ENCODE measurements at places on chromosomes 13 and 19.
A peak's percentile ranks its signal among the peaks of the same experiment; 100 is the strongest.

DNA sequence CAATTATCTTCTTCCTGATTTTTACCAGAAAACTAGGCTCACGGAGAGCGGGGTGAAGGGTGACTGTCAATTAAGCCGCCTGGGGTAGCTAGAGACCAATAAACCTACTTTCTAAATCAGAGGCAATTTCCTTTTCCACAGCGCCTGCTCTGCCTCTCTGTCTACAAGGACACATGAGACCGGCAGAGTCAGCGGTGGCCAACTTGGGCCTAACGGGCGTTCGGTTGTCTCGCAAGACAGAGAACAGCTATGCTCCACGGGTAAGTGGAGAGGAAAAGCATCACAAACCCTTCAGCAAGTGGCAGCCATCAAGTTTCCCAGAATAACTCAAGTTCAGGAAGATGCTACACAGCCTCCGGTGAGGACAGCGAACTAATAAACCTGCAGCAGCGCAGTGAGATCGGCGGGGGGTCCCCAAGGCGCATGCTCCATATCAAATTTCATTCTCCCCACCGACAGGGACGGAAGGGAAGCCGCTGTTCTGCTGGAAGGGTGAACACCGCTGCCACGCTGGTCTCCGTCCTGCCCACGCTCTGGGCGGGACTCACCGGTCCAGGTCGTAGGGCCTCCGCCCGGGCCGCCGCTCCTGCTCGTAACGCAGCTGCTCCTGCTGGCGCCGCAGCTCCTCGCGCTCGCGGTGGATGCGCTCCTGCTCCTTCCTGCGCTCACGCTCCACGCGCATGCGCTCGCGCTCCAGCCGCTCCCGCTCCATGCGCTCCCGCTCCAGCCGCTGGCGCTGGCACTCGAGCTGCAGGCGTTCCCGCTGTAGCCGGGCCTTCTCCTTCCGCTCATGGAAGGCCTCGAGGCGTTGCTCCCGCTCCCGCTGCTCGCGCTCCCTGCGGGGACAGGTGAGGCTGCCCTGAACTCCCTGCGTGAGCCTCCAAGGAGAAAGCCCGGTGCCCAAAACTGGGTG, 25.8 kb upstream of the TINCR start:
- no peak for DNase-seq

DNA sequence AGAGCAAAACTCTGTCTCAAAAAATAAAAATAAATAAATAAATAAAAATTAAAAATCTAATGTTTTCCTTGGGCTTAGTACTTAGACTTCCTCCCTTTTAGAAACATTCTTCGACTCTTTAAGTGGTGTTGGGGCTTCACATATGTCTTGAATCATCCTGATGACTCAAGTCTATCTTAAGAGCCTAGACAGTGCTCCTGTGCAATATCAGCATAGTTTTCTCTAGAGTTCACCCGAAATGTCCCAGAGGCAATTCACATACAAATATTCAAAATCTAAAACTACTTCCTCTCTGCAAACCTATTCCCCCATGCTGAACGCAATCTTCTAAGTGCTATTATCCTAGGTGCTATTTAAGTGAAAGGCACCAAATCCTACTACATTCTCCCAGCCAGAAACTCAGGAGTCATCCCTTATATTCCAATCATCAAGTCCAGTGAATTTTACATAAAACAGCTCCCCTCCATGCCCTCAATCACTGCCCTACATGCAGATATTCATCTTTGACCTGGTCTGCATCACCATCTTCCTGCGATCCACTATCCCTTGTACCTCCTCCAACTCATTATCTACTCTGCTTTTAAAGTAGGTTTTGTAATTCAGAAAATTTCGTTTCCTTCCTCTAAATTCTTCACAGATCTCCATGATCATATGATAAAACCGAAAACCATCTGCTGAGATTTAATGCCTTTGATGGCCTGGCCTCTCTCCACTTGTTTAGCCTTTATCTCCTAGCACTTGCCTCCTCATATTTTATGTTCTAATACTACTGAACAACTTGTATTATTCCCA, 102.7 kb downstream of the ELF1 start:
- no peak for DNase-seq

DNA sequence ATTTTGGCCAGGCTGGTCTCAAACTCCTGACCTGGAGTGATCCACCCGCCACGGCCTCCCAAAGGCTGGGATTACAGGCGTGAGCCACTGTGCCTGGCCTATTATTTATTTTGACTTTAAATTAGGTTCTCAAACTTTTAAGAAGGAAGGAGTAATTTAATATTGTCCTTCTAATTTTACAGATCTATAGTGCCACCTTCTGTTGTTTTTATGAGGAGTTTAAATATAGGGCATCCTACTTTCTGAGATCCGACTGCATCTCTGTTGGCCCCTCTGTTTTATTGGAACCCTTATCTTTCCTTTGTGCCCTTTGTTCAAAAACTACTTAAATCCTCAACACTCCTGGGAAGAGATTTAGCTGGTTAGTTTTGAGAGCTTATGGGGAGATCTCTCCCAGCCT, 25.4 kb upstream of the ZMYM5 start:
- no peak for DNase-seq

GRCh38 chr13:44103429-44104196, 223.9 kb downstream of the LACC1 start:
- DNase-seq = no peak

DNA sequence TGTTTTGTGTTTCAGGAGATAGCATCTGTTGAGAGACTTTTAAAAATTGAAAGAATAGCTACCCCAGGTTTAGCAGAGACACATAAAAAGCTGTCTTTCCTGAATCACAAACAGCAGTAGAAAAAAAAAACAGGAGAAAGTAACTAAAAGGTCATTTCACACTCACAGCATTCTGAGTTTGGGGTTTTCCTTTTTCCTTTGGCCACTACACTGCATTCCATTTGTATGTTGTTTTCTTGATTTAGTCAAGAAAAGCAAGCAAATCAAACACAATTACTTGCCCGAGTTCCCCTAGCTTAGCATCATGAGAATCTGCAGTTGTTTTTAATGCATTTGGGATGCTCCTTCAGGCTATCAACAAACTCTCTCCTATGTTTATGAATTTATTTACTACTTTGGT, 161.0 kb downstream of the KCTD12 start:
- no peak for DNase-seq

- no peak for DNase-seq
These were observed 34.6 kb upstream of the CHST8 start for GRCh38 chr19:33587150-33587549.

GRCh38 chr13:66348745-66349690, 881.1 kb downstream of the PCDH9 start:
- DNase-seq = no peak

DNA sequence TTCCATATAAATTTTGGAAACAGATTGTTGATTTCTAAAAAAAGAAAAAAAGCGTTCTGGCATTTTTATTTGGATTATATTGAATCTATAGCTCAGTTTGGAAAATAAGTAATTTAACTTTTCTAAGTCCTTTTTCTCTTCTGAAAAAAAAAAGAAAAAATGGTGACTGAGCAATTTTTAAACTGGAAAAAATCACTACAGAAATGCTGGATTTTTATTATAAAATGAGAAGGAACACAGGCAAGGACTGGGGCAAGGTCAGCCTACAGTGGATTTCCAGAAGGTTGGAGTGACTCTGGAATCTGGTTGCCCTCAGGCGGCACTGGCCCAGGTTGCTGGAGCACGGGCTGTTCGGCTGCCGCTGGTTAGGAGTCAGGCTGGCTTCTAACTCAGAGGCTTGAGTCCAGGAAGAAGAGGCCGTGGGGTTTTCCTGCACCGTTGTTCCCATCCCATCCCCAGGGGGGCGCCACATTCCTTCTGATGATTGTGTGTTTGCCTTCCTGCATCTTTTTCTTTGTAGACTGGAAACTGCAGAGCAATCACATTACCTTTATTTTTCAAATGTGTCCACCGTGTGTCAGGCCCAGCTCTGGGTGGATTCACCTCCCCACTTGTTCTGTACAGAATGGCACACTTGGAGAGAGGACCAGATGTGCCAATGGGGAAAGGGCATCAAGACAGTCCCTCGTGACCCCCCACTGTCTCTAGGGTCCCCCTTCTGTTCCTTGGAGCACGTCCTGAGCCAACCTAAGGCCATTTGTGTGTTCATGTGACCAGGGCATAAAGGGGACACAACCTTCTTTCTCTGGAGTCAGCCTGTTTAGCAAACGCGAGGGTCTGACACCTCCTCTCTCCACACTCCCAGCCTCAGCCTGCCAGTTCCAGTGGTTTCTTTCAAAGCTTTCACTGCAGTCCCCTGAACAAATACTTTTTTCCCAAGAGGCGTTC, 44.5 kb upstream of the GTF3A start:
- DNase-seq = no peak

DNA sequence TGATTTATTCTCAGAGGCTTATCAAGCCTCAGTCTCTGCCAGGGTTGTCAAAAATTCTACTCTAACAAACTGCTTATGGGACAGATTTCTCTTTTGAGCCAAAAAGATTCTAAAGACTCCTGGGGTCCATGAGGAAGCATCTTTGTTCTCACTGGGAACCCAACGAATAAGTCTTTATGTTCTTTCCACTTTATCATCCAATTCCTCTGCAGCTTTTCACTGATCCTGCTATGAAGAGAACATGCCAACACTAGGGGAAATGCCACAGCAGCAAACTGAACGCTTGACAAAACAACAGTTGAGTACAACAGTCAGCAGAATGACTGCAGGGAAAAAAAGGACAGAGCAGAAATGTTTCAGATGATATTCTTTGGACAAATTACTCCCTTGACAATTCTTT, 22.2 kb downstream of the DCLK1 start:
- DNase-seq = no peak

- no peak for DNase-seq
These were observed 1.9 kb upstream of the PLPPR3 start for GRCh38 chr19:823565-824121.

DNA sequence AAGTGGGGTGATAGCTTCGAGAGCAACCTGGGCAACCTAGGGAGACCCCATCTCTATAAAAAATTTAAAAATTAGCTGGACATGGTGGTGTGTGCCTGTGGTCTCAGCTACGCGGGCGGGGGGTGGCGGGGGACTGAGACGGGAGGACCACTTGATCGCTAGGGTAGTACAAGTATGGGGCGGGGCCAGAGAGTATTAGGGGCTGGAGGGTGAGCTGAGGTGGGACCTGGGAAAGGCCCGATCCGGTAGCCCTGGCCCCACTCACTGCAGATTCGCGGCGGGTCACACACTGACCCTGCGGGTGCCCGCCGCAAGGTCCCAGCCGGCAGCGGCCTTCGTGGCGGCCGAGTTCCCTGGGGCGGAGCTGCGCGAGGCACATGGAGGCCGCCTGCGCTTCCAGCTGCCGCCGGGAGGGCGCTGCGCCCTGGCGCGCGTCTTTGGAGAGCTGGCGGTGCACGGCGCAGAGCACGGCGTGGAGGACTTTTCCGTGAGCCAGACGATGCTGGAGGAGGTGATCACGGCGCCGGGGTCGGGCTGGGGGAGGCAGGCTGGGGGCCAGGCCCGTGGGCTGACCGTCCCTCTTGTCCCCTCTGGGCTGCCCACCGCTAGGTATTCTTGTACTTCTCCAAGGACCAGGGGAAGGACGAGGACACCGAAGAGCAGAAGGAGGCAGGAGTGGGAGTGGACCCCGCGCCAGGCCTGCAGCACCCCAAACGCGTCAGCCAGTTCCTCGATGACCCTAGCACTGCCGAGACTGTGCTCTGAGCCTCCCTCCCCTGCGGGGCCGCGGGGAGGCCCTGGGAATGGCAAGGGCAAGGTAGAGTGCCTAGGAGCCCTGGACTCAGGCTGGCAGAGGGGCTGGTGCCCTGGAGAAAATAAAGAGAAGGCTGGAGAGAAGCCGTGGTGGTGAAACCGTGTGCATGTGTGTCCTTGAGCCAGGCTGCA, 2.0 kb upstream of the ARHGAP45 start:
- no peak for DNase-seq

- no peak for DNase-seq
These were observed 98.7 kb downstream of the CCNA1 start for GRCh38 chr13:36530861-36531590.

DNA sequence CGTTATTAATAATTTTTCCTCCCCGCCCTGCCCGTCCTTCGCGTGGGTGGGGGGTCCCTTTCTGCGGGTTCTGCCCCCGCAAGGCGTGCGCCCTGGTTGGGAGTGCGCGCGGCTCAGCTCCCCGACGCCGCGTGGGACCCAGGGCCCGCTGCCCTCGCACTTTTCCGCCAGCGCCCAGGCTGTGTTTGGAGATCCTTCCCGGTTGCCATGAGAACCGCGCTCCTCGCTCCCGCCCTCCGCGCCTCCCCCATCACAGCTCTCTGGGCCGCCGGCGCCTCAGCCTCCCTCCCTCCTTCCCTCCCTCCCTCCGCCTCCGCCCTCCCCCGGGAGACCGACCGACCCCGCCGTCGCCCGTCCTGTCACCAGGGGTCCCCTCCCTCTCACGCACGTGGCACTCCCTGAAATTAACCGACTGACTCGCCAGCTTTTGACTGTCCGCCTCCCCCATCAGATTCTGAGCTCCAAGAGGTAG, 2.4 kb upstream of the SSBP4 start:
- peak; percentile 96 for DNase-seq

DNA sequence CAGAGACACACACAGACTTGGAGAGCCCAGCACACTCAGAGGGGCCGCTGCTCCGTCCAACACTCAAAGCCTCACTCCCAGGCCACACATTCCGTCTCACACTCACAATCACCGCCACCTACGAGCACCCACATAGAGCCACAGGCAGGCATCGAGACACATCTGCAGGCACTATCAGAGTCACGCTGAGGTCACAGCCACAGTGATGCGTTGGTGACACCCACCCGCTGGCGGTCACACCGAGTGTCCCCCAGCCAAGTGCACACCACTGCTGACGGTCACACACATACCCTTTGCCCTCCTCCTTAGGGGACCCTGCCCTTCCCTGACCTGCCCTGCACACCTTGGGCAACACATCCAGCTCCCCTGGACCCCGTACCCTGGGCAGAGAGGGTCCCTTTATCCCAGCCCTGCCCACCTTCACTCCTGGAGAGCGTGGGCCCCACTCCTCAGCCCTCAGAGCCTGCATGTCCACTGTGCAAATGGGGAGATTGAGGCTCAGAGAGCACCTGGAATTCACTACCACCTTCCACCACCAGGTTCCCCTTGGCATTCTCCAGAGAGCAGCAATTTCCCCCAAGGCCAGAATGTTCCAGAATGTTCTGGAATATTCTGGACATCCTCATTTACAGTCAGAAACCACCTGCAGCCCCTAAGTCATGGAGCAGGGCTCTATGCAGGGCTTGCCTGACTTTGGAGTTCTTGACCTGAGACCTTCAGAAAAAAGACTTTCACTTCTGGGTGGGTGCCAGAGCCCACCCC, 5.4 kb downstream of the FUT5 start:
- no peak for DNase-seq

GRCh38 chr19:4396949-4397783, 3.2 kb downstream of the SH3GL1 start:
- no peak for DNase-seq

GRCh38 chr19:55529636-55530234, 7.2 kb downstream of the SBK2 start:
- no peak for DNase-seq

Measured in left forelimb (tissue), 1 donor.